Activated CD4-positive, alpha-beta memory T cell treated with anti-CD3 and anti-CD28 coated beads, Interleukin-2, amount 10 ng/mL, durations not matched to agents 7 days and 5 days (primary cell): ENCODE measurements at places on chromosomes 12 and 14. TPM values are rescaled to one million over a fixed set of nuclear protein-coding genes. Genes with fewer than 3 reads are reported as not detected.

MRPL51 gene
- 204 TPM for total RNA-seq

- DNase-seq: no peak
Observed at GRCh38 chr12:120241561-120242274, 23.8 kb downstream of the PXN start.

DNA sequence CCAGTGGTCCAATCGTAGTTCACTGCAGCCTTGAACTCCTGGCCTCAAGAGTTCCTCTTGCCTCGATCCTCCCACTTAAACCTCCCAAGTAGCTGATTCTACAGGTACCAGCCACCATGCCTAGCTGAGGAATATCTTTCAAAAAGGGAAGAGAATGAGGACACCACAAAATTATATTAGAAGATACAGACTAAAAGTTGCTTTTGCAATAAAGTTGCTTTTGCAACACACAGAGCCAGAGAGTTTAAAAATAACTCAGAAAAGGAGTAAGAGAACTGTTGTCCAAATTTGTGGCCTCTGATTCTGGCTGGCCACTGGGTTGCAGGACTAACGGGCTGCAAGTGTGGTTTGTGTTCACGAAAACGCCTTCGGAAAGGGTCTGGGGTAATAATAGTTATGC lies 19.8 kb downstream of the TMEM253 start:
- no peak for DNase-seq

DNA sequence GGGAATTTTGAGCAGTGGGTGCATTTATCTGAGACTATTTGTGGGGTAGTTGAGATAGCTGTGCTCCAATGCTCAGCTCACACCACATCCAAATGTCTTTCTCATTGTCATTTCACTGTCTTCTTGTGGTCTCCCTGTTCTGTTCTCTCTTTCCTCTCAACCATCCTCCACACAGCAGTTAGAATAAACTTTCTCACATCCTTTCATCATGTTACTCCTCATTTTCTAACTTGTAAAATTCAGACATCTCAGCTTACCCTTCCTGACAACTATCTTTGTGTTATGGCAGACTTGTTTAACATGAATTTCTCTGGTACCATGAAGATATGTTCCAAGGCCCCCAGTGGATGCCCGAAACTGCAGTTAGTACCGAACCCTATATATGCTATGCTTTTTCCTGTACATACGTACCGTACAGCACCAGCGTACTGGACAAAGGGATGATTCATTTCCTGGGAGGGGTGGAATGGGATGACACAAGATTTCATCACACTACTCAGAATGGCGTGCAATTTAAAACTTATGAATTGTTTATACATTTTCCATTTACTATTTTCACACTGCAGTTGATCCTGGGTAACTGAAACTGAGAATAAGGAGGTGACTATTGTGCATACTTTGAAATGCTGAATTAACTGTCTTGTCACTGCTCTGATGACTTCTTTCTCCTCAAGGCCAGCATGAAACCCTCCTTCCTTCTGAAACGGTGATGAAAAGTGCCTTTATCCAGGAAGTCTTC lies 177.1 kb upstream of the SLC38A2 start:
- DNase-seq: peak; percentile 57

DNA sequence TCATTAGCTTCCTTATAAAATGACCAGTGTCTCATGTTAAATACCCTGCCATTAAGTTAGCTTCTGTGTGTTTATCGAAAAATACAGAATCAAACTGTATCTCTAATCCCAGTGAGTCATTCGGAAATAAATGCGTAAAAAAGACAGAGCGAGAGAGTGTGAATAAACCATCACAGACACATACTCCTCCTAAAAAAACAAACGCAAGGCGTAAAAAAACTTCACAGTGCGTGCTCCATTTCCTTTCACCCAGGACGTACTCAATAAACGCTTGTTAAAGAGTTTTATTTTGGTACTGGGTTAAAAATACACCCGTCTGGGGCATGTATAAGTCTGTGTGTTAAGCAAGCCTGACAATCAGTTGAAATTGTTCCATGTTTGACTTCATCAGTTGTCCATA lies 58.8 kb upstream of the ISM2 start:
- DNase-seq: no peak

GRCh38 chr12:47302111-47302671 lies 222.4 kb upstream of the AMIGO2 start:
- DNase-seq: no peak

C12orf54 gene
- total RNA-seq: not detected

GRCh38 chr12:50924131-50924438 lies 28.3 kb upstream of the HIGD1C start:
- DNase-seq: no peak

GRCh38 chr12:12384571-12385340 lies 27.9 kb downstream of the BORCS5 start:
- peak; percentile 85 for DNase-seq

GLS2 gene
- total RNA-seq: 0.33 TPM

C12orf50 gene
- not detected for total RNA-seq

DNA sequence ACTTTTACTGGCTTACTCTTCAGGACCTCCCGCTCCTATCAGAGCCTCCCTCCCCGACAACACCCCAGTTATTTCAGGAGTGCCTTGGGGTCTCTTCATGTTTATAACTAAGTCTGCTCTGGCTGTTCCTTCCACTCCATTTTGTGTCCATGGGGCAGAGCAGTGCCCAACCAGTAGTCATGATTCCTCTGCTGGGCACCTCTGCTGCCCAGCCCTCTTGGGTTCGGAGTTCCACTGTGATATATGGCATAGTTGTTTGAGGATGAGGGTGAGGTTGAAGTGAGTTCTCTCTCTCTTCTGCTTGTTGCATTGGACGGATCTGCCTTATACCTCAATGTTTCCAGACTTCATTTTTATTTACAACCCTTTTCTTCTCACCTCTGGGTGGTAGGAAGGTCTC lies 17.4 kb downstream of the NR1H4 start:
- no peak for DNase-seq

DNA sequence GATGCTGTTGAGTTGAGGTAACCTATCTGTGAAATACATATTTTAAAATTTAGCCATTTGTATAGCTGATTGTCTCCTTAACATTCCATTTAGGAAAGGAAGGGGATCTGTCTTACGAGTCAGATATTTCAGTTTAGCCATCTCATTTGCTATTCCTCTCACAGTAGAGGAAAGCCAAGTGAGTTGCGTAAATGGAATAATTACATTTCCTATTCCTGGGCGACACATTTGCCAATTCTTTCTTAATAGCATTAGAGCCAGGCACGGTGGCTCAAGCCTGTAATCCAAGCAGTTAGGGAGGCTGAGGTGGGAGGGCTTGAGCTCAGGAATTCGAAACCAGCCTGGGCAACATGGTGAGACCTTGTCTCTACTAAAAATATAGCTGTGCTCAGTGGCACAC lies 116.3 kb downstream of the TMX1 start:
- no peak for DNase-seq

CRADD gene
- total RNA-seq: 14.1 TPM

GRCh38 chr14:93946541-93947090 lies 19.5 kb downstream of the FAM181A start:
- DNase-seq: no peak

SARNP gene
- 88.6 TPM for total RNA-seq

DNA sequence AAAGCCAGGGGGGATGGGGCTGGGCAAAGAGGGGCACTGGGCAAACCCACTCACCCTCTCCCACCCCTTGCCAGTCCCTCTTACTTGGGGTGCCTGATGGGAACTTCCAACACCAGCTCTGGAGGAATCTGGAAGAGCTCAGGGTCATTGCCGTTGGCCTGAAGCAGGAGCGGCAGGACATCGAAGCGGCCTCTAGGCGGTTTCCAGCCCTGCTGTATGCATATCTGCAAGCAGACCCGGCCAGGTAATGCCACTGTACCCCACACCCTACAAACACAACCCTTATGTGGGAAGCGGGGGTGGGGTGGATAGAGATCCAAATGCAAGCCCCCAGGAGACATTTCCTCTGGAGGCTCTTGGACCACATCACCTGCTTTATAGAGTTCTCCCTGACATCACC lies 83.6 kb downstream of the NOS1 start:
- DNase-seq: no peak

- DNase-seq: no peak
Observed at GRCh38 chr12:38507839-38508238, 191.3 kb downstream of the ALG10B start.

ACOT6 gene
- total RNA-seq: not detected

GRCh38 chr12:100138048-100138802 lies 4.4 kb downstream of the BLTP3B start:
- DNase-seq: no peak

TAS2R20 gene
- total RNA-seq: 0.78 TPM

DNA sequence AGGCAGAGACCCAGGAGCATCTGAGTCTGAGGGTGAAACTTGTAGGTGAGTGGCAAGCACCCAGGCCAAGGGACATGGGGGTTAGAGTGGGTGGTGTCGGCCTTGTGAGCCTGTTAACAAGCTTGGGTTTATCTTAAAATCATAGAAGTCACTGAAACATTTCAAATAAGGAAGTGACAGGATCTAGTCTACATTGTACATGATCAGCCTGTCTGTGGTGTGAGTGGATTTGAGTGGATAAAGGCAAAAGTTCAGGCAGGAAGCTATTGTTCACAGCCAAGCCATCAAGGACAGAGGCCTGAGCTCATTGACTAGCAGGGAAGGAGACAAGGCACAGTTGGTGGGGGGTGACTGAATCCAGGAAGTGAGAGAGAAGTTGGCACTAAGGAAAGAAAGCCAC lies 59.3 kb upstream of the FKBP4 start:
- no peak for DNase-seq

ALG10 gene
- 18.4 TPM for total RNA-seq

GRCh38 chr12:26717757-26718156 lies 115.2 kb downstream of the ITPR2 start:
- DNase-seq: no peak

DNA sequence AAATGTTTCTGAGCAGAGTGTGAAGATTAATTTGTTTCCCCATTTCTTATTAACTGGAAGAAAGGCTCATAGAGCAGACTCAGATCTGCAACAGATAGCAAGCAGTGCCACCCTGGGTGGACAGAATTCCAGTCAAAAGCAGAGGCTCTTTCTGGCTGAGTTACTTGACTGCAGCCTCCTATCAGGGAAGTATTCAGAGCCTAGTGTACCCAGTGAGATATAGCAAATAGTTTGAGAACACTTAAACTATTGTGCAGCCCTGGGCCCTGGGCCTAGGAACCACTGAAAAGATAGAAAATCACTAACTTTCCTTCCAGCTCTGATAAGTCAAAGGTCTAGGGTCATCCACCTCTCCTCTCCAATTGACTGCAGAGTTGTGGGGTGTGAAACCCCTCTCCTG lies 11.2 kb upstream of the AQP2 start:
- no peak for DNase-seq
